ENCODE measurements at places on chromosomes 3 and 15.

DNA sequence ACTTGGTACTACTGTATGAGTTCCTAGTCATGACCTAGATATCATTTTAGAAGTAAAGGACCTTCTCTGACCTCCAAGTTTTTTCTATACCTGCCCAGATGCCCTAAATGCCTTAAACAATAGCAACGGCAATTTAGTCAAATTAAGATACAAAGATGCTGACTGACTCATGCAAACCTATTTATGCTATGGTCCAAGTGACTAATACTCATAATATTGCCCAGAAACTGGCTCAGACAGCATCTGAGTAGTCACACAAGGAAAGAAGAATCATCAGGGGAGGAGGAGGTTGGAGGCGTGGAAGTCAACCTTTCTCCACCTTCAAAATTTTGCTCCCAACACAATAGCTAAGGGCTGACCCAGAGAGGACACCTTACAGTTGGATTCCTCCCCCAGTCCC lies 6.8 kb downstream of the FYCO1 start:
- DNase-seq, result no peak

GRCh38 chr3:11165476-11165875 lies 11.2 kb downstream of the HRH1 start:
- DNase-seq, result no peak

GRCh38 chr15:68651916-68652525 lies 73.2 kb downstream of the CORO2B start:
- DNase-seq, result no peak

DNA sequence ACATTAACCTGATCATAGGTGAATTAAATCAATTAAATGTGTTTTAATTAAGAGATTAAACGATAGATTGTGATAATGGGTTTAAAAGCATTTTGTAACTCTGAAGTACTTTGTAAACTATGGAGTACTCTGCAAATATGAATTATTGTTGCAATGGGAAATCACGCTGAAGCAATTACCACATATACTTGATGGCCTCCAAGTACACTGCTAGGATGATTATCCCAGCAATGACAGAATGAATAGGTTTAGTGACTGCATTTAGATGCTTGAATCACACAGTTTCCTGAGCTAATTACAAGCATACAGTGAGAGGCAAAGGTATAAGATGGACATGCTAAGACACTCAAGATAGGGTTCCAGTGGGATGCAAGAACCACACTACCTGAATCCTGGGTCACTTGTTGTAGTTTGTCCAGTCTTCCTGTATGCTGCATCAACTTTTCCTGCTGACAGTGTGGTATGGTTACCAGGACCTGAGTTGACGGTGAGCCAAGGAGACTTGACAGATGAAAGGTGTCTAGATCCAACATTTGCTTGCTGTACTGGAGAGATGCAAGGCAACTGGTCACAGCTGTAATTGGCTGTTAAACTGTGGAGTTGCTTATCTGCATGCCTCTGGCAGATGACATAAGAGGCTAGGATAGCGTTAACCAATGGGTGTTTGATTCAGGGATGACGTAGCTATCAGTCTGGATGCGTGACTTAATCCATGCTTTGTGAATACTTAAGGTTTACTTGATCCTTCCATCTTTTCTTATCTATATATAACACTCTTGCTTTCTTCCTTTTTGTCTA lies 38.0 kb downstream of the RNF13 start:
- DNase-seq, result no peak

DNA sequence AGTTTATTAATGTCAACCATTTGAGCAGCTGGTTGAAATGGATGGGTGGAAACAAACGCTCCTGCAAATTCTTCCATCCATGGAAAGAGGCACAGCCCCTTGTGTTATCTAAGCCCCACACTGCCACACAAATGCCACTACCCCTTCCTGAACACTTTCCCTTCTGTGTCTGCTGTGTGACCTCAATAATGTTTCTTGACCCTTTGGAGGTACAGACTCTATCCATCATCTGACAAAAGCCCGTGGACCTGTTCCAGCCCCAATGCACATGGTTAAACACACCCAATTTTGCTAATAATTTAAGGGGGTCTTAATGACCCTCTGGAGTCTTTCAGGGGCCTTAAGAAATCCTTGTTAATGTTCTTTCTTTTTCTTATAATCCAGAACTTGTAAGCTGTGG lies 482.2 kb upstream of the CFAP20DC start:
- no peak for DNase-seq

DNA sequence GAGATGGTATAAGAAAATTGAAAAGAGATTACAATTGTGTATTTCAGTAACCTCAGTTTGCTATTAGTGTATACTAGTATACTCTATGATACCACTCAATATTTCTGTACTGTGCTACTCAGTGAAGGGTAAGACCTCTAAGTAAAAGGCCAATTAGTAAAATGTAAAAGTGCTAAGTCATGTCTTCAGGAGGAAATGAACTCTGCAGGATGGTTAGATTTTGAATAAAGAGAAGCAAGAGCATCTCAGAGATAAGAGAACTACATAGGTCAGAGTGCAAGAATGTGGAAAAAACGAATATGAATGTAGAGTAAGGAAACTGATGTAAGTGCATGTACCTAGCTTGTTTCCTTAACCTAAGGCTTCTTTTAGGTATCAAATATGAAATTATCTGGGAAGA lies 796.6 kb upstream of the GBE1 start:
- DNase-seq, result no peak
